ENCODE measurements at places on chromosomes 16 and 17. TPM values are rescaled to one million over a fixed set of nuclear protein-coding genes. Genes with fewer than 3 reads are reported as not detected.

TP53TG3 gene
- total RNA-seq: not detected

NPIPA5 gene
- total RNA-seq: 2.4 TPM

KRTAP2-2 gene
- not detected for total RNA-seq

ITGAX gene
- 1.1 TPM for total RNA-seq

KRT39 gene
- not detected for total RNA-seq

CMTM2 gene
- total RNA-seq: not detected

ASB16 gene
- total RNA-seq: not detected

IGSF6 gene
- not detected for total RNA-seq

SMCR8 gene
- 24.4 TPM for total RNA-seq

CCL7 gene
- not detected for total RNA-seq

BEAN1 gene
- not detected for total RNA-seq

SP6 gene
- 1.2 TPM for total RNA-seq

SOST gene
- not detected for total RNA-seq

ANKRD13B gene
- total RNA-seq: 29.7 TPM

WSB1 gene
- 391 TPM for total RNA-seq

KIF18B gene
- 8.8 TPM for total RNA-seq

PYDC1 gene
- total RNA-seq: not detected

C17orf113 gene
- 0.33 TPM for total RNA-seq

DERL2 gene
- total RNA-seq: 27.1 TPM

CHST5 gene
- not detected for total RNA-seq

CDH16 gene
- not detected for total RNA-seq

SOX8 gene
- 0.65 TPM for total RNA-seq

SLC16A11 gene
- total RNA-seq: 0.98 TPM

CD300LF gene
- total RNA-seq: not detected

EXOSC6 gene
- 39.6 TPM for total RNA-seq

PIRT gene
- not detected for total RNA-seq

UTS2R gene
- total RNA-seq: not detected

CCDC40 gene
- total RNA-seq: 1.6 TPM

PPL gene
- 2.6 TPM for total RNA-seq

CDK5R1 gene
- total RNA-seq: 2.4 TPM

OR1F1 gene
- total RNA-seq: not detected

ABCA10 gene
- 2.5 TPM for total RNA-seq

WDR59 gene
- total RNA-seq: 20.6 TPM

ZNF469 gene
- 5.8 TPM for total RNA-seq

TUBB3 gene
- 251 TPM for total RNA-seq

Data from vein endothelial cell (primary cell).